Cerebellum (tissue), 4 donors: ENCODE measurements at places on chromosomes 6 and 20. TPM values are rescaled to one million over a fixed set of nuclear protein-coding genes. Genes with fewer than 3 reads are reported as not detected.

GRCh38 chr6:108581237-108581931, 20.7 kb downstream of the FOXO3 start:
- DNase-seq, result no peak

DNA sequence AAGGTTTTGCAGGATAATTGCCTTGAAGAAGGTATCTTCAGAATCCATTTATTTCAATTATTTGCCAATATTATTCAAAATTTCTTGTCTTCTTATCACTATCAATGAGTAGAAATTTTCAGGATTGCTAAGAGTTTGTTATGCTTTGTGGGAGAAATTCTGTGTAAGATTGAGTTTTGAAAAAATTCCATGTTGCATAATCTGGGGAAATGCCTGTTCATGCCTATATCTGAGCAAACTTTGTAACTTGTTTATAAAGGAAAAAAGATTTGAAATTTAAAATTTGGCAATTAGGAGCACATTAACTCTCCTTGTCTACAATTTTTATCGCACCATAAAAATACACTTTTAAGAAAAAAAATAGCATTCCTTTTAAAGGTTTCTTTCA, 39.8 kb upstream of the EDN1 start:
- DNase-seq, result no peak

- DNase-seq, result no peak
Measured at GRCh38 chr20:51426718-51427650, 115.5 kb downstream of the NFATC2 start.

RCAN2 gene
- 30.3 TPM for total RNA-seq
